A673 (cell line): ENCODE measurements at places on chromosomes 6 and 20. TPM values are rescaled to one million over a fixed set of nuclear protein-coding genes. Genes with fewer than 3 reads are reported as not detected.

DNA sequence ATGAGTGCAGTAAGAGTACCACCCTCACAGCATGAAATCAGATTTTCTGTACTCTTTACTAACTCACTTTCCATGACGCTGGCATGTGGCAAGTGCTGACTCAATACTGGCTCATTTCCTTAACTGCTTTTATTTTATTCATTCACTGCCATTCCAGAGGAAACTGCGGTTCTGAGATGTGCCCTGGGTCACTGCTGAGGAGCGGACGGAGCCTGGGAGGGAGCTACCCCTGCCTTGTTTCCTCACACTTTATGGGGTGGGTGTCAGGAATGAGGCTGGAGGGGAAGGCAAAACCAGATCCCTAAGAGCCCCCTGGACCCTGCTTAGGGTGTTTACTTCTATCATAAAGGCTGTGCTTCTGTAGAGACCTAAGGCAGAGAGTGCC, 14.4 kb downstream of the NT5E start:
- peaks cover 52% of the 10 kb centered on the region for H3K4me1 ChIP-seq
- H3K36me3 ChIP-seq: no peaks in the 10 kb centered on the region
- peak overlapping the region; percentile 91 for H3K27ac ChIP-seq
- DNase-seq: peak; percentile 96

- no peaks in the 10 kb centered on the region for H3K36me3 ChIP-seq
- H3K27me3 ChIP-seq: no peaks in the 10 kb centered on the region
- no peaks in the 10 kb centered on the region for H3K4me1 ChIP-seq
- no peak for DNase-seq
Measured at GRCh38 chr6:2429460-2429859, 184.1 kb upstream of the GMDS start.

DNA sequence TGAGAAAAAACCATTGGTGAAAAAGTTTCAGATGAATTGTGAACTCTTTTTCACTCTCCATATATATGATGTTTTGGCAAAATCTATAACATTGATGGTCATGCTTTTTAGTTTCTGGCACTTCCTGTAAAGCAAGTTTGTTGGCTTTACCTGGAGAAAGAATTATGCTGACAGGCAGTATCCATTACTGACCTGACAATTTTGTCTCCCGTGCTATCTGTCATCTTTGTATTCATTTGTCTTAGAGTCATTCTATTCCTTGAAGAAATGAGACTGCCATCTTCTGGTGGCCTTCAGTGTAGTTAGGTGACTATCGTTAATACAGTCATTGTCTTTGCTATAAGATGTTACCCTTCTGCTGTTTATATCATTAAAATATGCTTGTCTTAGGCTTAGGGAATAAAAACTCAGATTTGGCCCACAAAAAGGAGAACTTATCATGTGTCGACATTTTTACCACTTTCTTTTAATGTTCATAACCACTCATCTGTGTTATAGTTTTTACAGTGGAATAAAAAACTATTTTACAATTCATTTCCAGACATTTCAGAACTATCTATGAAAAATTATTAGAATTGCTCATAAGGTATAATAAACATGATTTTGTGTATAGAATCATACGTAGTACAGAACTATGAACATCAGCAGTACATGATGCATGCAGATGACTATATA, 707.0 kb downstream of the EPM2A start:
- peak overlapping the region; percentile 61 for H3K27ac ChIP-seq
- H3K27me3 ChIP-seq: no peaks in the 10 kb centered on the region
- H3K4me1 ChIP-seq: peaks cover 51% of the 10 kb centered on the region
- H3K36me3 ChIP-seq: no peaks in the 10 kb centered on the region
- H3K4me3 ChIP-seq: no peak overlapping the region

DNA sequence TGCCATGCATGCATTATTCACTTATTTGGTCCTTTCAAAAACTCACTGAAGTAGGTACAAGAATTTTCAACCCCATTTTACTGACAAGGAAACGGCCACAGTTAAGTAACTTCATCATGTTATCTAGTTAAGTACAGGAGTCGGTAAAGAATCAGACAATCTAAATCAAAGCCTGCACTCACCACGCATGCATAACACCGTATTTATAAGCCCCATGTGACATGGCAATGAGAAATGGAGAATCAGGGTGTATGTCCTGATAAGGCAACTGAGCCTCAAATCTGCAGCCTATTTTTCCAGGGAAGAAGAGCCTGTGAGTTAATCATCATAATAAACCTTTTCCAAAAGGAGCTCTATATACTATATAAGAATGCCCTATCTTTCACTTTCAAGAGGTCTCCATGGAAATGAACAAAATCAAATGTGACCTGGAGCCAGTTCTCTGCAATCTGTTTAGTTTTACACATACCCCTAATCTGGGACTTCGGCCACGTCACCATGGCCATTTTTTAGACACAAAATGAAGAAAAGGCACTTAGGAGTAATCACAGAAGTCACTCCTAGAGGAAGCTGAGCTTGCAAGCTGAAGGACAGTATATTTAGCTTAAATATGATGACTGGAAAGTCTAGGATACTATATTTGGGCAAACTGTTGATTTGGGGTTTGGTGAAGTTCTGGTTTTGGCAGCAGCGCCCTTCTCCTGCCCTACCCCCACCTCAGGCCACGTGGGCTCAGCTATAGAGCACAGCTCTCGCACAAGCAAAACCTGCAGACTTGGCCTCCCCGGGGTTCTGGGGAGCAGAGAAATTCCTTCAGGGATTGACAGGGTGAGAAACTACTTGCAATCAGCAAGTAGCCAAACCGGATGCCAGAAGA, 19.2 kb downstream of the TRAM2 start:
- no peak for DNase-seq
- H3K27ac ChIP-seq: no peak overlapping the region
- H3K27me3 ChIP-seq: no peaks in the 10 kb centered on the region
- H3K4me1 ChIP-seq: peaks cover 9% of the 10 kb centered on the region
- no peaks in the 10 kb centered on the region for H3K36me3 ChIP-seq

Gene TNXB
- 11.5 and 13.6 TPM in 2 replicates for total RNA-seq

DNA sequence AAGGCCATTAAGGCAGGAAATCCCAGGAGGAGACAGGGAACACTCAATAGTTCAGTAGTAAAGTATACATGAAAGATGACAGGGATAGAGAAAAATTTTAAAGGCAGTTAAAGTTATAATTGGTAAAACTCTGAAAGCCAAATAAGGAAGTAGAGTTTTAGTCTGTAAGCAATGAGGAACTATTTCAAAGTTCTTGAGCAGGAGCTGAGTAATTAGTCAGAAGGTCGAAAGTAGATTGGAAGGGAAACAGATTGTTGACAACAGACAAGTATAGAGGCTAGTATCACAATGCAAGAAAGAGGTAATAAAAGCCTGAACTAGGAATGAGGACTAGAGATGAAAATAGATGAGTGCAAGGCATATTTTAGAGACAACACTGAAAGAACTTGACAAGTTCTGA, 150.3 kb downstream of the CDK19 start:
- H3K27ac ChIP-seq: no peak overlapping the region
- H3K4me3 ChIP-seq: no peak overlapping the region
- H3K4me1 ChIP-seq: no peaks in the 10 kb centered on the region
- no peaks in the 10 kb centered on the region for H3K36me3 ChIP-seq
- no peaks in the 10 kb centered on the region for H3K27me3 ChIP-seq

Gene CGA
- not detected in 2 replicates for total RNA-seq

Gene TMEM170B
- total RNA-seq: 9.5 and 11.4 TPM in 2 replicates

DNA sequence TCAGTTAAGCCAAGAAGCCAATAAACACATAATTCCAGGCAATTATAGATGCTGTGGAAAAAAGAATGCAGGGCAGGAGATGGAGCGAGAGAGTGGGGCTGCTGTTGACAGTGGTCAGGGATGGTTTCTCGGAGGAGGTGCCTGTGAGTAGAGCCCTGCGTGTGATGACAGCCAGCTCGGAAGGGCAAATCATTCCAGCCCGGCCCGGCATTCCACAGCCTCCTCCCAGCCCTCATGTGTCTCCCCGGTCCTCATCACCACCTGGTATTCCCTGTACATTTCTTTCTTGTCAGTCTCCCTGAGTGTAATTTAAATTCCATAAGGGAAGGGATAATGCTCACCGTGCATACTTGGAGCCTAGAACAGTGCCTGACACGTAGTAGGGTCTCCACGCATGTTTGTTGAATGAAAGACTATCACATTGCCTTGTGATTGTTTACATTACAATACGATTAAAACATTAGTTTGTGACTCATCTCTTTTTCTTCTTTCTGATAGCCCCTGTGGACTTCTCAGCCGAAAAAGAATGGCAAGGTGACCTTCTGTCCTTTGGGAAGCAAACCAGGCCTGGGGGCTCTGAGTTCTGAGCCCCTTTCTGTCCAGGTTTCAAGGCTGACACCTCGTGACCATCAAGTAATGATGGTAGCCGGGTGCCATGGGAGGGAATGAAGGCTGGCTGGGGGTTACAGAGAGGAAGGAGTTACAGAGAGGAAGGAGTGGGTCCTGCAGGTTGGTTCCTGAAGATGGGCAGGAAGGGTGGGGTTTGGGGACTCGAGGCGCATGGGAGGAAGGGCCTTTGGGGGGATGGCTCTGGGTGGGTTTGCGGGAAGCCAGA, 379.5 kb upstream of the SULF2 start:
- no peak overlapping the region for H3K4me3 ChIP-seq
- no peaks in the 10 kb centered on the region for H3K36me3 ChIP-seq
- no peaks in the 10 kb centered on the region for H3K4me1 ChIP-seq
- H3K27me3 ChIP-seq: peaks cover 35% of the 10 kb centered on the region
- H3K27ac ChIP-seq: no peak overlapping the region
- no peak for DNase-seq

GRCh38 chr6:39947611-39948068, 13.4 kb upstream of the MOCS1 start:
- H3K27ac ChIP-seq: no peak overlapping the region
- DNase-seq: no peak
- H3K4me1 ChIP-seq: no peaks in the 10 kb centered on the region

Gene TPD52L2
- 80.1 and 89.9 TPM in 2 replicates for total RNA-seq

DNA sequence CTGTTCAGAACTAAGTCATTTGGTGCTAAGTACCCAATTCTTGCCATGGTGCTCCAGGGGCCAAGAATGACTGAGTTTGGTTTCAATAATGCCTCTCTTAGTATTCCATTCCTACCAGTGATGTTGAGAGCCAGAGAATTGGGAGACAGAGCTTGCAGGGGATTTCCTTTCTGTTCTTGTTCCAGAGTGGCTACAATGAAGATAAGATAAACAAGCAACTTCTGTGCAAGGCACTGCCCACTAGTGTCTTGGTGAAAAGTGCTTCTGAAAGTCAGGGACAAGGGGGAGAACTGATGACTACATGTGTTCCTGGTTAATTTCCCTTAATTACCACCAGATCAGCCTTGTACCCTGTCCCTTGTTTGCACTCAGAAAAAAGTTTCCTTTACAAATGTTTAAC, 421.6 kb downstream of the BCKDHB start:
- no peak overlapping the region for H3K4me3 ChIP-seq
- no peak for DNase-seq
- peaks cover 13% of the 10 kb centered on the region for H3K4me1 ChIP-seq
- H3K27ac ChIP-seq: no peak overlapping the region
- no peaks in the 10 kb centered on the region for H3K36me3 ChIP-seq
